ENCODE measurements at places on chromosomes 1 and 21.

GRCh38 chr1:47710329-47711071 lies 272.7 kb downstream of the FOXD2 start:
- peak; percentile 81 for DNase-seq

DNA sequence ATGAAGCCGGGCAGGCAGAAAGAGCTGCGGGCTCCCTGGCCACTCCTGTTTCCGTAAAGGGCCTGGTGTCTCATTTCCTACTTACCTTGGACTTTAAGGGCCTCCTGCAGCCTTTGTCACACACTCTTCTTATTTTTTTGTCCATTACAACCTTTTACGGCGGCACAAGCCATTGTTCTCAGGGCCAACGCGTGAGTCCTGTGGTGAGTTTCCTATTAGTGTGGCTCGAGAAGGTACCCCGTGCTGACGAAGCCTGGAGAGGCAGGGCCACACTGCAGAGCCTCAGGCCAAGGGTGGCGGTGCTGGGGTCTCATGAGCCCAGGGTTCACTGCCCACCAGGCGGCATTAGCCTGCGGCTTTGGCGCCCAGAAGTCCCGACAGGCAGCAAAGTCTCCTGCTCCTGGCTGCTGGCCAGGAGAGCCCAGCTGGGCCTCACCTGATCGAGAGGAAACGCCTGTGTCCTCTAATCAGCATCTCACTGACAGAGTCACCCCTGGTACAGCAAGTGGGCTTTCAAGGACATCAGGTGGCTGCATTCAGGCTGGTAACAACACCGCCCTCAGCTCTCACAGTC lies 62.0 kb downstream of the SIK1 start:
- no peak for DNase-seq

DNA sequence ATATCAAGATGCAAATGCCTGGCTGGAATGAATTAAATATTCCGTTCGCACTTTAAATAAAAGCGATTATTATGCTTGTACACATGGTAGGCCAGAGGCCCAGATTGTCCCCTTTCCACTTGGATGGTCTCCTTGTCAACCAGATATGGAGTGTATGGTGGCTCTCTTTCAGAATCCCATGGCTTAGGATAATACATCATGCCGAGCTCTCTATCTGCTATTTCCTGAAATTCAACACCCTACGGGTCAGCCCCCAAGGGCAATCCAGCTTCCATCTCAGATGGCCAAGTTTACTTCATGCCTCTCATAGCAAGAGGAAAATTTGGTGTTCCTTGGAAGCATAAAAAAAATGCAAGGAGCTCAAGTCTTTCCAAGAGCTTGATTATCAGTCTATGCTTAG lies 25.4 kb upstream of the FMO1 start:
- no peak for DNase-seq

GRCh38 chr1:39680751-39681150 lies 8.8 kb upstream of the NT5C1A start:
- no peak for DNase-seq

DNA sequence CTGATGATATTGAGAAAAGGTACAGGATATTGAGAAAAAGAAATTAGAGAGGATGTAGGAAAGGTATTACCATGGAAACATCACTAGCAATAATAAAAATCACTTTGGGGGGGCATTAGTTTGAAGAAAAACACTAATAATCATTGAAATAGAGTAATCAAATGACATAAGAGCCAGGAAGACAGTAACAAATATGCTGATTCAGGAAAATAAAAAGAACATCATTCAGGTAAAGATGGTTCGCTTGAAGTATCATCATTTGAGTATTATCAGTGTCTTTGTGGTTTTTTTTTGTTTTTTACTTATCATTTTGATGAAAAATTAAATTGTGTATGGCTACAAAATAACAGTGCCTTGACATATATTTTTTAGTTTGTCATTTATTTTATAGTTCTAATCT lies 164.5 kb downstream of the IFI44 start:
- no peak for DNase-seq

DNA sequence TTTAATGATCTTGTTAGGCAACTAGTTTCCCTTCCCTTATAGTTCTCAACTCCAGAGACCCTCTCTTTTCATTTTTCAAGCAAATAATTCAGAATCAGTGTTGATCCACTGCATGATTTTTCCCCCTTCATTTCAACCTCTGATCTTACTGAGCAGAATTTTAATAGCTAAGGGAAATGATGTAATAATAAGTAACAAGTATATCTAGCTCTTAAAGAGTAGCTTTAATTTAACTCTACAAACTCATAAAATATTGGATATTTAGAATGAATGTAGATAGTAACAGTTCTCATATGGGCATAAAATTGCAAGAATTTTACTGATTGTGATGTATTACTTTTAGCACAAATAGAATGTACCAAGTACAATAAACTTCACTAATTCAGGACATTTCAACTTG lies 130.2 kb downstream of the NR5A2 start:
- DNase-seq, result no peak
